ENCODE measurements at places on chromosomes 2 and 18.

GRCh38 chr18:25827961-25828561 is 262.4 kb downstream of the SS18 start:
- no peak for DNase-seq

DNA sequence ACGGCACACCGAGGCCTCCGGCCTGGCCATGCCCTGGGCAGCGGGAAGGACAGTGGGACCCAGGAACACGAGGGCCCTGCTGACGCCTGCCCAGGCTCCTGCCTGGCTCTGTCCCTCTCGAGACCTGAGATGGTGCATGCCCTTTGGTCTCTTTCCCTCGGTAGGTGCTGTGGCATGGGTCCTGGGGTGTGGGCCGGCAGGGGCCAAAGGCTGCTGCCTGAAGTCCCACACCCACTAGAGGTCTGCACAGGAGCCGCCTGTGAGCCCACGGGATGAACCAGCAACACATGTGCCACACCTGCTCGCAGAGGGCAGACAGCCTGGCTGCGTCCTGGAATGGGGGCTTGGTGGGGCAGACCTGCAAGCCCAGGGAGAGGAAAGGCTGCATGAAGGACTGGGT is 73.3 kb downstream of the NDUFA10 start:
- no peak for DNase-seq

- no peak for DNase-seq
Measured at GRCh38 chr2:222603501-222603900, 52.4 kb downstream of the FARSB start.

GRCh38 chr2:86235196-86235980 is 36.1 kb downstream of the MRPL35 start:
- no peak for DNase-seq

DNA sequence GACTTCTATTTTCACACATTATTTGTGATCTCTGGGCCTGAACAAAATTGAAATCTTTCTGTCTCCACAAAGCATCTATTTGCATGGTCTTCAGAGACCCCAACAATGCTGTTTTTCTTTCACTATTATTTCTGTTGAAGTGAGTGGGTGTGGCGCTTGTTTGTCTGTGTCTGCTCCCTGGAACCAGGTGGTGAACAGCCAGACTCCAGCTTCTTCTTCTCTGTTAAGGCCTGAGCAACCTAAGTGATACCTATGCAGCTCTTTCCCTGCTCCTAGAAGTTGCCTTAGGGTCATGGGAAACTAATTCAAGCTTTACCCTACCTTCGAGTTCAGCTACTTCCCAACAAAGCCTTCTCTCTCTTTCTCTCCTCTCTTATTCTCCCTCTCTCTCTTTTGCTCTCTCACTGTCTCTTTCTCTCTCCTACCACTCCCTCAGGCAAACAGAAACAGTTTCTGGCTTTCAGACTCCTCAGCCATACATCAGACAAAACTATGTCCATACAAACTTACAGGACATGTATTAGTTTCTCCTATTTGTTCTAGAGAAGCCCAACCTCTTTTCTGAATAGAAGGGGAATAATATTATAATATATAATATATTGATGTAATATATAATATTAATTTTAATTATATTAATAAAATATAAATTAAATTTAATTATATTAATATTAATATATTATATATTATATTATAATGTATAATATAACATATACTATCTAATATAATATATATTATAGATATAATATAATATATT is 552.5 kb downstream of the DSC3 start:
- DNase-seq = no peak

DNA sequence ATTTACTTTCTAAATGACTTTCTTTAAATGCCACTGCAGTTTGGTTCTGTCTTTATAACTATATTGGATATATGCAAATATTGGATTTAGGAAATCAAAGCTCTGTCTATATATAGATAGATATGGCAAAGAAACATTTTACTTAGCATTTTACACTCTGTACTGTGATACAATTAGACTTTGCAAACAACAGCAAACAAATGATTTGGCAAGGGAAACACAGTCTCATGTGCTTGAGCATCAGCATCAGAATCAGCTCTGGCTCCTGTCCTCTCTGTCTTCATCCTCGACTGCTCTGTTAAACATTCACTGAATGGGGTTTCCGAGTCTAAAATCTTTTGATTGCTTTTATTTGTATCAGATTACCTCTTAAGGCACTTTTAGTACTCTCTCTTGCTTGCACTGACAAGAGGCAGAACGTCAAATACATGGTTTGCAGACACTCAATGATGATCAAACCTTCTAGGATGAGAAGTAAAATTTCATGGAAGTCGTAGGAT is 176.8 kb upstream of the LRP1B start:
- no peak for DNase-seq

DNA sequence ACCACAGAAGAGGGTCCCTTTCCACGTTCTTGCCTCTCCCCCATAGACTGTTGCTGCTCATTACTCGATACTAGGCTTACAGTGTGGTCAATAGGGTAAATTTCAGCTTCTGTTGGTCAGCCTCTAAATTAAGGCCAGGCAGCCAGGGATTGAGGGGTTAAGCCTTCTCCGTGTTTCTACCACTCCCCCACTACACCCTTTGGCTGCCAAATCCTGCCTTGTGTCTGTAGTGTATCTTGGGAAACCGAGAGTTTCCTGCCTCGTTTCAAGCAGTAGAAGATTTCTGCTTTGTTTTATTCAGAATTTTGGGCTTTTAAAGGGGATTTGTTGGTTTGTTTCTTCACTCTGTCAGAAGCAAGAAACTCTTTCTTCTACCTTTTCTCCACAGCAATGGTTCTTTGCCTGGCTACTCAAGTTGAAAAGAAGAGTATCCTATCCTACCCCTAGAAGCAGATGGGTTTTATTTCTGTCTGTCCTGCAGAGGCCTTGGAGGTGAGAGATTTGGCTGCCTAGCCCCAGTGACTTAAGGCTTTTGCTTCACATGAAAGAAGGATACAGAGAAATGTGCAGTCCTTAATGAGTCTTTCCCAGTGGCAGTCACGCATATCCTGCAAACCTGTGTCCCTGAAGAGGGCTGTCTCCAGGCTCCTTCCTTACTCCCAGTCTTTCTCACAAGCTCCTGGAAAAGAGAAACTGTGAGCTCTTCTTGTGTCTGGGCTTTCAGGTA is 261.5 kb upstream of the TANK start:
- no peak for DNase-seq

GRCh38 chr2:11584525-11585056 is 50.7 kb downstream of the GREB1 start:
- no peak for DNase-seq

DNA sequence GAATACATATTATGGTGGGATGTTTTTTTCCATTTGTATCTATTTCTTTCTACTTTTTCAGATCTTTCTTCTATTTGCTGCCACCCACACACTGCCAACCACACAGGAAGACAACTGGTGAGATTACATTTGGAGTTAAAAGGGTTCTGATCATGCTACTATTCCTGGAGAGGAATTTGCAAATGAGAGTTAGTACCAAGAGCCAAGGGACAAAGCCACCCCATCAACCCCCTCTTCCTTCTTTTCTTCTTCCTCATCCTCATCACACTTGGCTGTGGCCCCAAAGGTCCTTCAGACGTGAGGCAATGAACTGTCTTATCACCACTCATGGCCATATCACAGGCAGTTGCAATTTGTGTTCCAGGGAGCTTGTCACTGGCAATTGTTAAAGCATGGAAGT is 215.6 kb upstream of the SLC14A2 start:
- DNase-seq = no peak

- peak; percentile 79 for DNase-seq
Measured at GRCh38 chr2:85705680-85706039, 11.5 kb downstream of the GNLY start.

DNA sequence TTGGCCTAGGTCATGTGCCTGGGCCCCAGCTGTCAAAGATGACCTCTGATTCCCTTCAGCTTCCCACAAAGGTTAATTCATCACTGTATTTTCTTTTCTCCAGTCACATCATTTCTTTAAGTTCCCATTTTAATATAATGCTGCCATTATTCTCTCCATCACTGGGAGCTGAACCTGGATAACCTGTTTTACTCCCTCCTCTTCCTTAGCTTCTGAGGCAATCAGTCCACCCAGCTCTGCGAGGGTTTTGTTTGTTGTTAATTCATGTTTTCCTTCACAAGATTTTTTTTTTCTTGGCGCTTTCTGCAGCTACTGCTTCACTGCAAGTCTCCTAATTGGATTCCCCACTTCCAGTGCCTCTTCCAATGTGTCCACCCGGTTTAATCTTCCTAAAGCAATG is 5.1 kb upstream of the EML4 start:
- no peak for DNase-seq

DNA sequence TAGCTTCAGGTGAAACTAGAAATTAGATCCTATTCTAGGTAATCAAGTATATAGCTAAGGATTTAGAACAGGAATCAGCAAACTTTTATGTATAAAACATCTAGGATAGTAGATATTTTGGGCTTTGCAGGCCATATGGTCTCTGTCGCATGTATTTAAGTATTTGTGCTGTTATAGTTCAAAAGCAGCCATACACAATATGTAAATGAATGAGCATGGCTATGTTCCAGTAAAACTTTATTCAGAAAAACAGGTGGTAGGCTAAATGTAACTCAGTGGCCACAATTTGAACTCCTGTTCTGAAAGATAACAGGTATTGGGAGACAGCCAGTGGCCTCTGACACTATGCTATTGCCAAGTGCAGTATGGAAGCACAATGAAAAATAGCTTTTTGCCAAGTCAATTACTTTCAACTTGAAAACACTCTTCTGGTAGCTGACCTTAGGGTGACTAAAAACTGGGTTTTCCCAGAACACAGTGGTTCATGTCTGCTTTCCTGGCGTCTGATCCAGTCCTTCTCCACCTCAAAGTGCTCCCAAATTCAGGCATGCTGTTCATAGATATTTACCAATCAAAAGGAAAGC is 304.7 kb upstream of the SYT4 start:
- DNase-seq = no peak

DNA sequence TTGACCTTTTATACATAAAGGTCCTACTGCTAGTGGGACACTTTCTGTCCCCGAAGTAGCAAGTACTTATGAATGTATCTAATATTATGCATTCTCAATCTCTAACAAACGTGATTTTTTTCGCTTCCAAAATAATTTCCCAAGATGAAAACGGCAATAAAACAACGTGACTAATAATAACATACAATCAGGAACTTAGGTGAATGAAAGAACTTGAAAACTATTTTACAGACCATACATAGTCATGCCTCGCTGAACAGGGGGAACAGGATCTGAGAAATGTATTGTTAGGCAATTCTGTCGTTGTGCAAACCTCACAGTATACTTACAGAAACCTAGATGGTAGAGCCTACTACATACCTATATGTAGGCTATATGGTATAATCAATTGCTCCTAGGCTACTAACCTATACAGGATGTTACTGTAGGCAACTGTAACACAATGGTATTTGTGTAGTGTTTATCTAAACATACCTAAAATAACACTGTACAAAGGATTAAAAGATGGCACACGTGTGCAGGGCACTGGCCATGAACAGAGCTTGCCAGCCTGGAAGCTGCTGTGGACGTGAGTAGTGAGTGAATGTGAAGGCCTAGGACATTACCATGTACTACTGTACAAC is 2.5 kb downstream of the RTN4 start:
- peak; percentile 74 for DNase-seq

DNA sequence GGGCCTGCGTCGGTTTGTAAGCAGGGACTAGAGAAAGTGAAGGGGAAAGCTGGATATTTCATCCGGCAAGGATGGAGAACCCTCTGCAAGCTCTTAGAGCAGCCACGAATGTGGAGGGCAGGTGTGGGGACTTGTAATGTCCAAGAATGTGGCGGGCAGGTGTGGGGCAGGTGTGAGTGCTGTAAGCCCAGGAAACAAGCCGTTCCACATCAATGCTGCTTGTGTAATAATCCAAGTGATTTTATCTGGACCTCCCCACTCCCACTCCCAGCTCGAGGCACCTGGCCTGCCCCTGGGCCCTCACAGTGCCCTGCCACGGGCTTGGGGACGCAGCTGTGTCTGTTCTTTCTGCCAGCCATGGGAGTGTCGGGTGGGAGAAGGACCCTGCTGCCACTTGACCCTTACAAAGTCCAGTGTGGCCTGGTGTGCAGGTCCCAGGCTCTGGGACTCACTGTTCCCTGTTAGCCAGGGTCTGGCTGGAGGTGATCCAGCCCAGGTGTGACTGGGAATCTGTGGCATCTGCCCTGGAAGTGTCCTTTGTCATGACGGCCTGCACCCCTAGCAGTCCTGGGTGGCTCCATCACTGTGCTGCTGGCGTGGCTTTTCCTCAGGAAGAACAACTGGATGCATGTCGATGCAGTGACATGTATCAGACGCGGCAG is 42.8 kb downstream of the SOX11 start:
- no peak for DNase-seq

DNA sequence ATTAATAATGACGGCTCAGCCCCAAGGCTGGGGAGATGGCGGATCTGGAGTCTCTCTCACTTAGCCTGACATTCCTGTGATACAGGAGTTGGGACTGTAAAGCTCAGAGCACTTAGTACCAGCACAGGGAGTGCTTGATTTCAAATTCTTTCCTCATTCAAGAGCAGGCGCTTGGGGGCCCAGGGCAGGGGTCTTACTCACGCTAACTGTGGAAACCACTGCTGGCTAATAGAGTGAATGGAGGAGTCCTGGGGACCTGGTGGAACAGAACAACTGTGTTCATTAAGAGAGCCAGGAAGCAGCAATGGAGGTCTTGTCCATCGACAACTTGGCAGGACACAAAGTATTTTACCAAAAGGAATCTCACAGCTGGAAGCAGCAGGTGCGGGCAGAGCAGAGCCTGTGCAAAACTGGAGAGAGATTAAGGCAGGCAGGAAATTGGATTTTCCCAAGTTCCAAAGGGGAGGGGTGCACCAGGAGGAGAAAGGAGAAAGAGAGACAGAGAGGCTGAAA is 358.9 kb downstream of the TNS1 start:
- DNase-seq = no peak

GRCh38 chr2:130310881-130311280 is 31.8 kb upstream of the IMP4 start:
- DNase-seq = no peak

DNA sequence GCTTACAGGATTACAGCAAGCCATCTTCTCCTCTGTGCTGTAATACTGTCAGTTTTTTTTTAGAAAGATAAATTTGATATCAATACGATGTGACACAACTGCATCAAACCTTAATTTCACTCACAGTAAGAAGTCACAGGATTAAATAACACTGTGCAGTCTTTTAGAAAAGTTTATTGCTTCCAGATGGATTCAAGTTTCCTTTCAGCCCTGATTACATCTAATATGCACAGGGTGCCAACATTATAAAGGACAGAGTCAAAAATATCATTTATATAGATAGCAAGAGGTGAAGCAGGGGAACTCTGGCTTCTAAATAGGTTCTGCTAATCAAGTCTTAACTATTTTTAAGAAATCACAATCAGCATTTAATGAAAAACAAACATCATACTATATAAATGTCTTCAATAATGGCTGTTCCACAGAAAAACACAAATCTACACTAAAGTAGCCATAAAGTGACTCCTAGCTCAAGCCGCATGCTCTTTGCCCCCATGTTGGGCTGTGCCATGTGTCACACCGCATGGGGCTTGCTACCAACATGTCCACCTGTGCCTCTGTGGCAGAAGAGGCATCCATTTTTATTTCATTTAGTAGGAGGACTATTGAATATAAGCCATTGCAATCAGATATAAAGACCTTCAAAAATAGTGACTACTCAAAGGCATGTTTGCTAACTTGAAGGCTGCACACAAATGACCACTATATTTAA is 35.0 kb downstream of the CERKL start:
- no peak for DNase-seq

GRCh38 chr2:111239107-111239506 is 118.4 kb downstream of the BCL2L11 start:
- DNase-seq = no peak

All from suppressor macrophage treated with lipopolysaccharide for 1 hour (primary cell).